ENCODE measurements at places on chromosomes 2 and 18.

GRCh38 chr2:69464575-69464974 lies 27.3 kb upstream of the NFU1 start:
- no peak for DNase-seq

GRCh38 chr2:210366675-210367080 lies 51.7 kb upstream of the MYL1 start:
- DNase-seq = no peak

DNA sequence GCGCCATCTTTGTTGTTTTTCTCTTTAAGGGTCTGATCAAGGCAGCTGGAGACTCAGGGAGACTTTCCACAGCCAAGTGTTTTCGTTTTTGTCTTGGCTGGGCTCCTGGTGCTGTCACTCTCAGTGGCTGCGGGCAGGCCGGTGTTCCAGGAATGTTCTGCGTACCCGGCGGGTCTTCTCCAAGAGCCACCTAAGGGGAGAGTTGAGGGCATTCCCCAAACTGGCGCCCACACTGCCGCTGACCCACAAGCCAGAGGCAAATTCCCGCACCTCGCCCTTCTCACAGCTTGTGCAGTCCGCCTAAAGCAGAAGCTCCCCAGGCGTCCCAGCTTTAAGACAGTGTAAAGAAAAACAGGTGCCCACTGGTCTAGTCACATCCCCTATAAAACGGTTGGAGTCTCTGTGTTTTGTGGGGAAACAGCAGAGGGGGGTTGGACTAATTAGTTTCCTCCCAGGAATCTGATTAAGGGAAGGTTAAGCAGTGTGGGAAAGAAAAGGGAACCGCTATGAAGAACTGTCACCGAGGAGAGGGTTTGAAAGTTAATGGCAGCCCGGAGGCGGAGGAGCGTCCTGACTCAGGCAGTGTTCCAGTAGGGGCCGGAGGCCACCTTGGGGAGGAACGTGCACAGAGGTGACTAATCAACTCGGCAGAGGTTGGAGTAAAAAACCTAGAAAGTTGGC lies 224.5 kb downstream of the SLC4A3 start:
- peak; percentile 53 for DNase-seq

- DNase-seq = no peak
These were observed 24.5 kb downstream of the SPATS2L start for GRCh38 chr2:200331061-200331400.

GRCh38 chr2:158009399-158009798 lies 92.3 kb upstream of the UPP2 start:
- DNase-seq = peak; percentile 33

DNA sequence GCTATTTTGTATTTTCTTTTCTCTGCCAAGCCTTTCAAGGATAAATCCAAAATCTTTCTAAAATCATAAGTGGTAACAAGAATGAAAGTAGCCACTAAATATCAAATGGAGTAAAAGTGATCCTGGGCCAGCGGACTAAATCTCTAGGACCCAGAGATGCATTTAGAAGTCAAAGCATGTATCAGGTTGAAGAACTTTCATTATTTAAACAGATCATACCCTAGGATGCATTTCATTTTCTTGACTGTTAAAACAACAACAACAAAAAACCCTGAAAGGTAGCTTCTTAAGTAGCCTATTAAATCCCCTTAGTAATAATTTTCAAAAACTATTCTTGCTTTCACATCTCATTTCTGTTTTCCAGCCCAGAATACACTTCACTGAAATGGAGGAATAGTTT lies 4.8 kb upstream of the POU3F3 start:
- no peak for DNase-seq
